Right ventricle myocardium inferior (tissue), 1 donor: ENCODE measurements at places on chromosomes 6 and 20. TPM values are rescaled to one million over a fixed set of nuclear protein-coding genes. Genes with fewer than 3 reads are reported as not detected.

DNA sequence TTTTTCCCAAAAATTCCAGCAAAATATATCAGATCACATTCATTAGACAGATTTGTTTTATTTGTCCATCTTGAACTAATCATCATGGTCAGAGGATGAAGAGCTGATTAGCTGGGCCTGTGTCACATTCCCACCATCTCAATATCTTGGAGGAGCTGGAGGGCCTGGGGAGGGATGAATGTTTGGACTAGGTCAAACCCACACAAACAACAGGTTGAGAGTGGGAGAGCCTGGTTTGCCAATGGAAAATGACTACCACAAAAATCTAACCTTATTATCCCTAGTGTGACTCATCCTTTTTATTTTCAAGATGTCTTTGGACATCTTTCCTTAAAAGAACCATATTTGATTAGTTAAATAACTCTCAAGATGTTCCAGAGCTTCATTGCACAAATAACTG lies 242.4 kb downstream of the OGFRL1 start:
- no peak for DNase-seq

DNA sequence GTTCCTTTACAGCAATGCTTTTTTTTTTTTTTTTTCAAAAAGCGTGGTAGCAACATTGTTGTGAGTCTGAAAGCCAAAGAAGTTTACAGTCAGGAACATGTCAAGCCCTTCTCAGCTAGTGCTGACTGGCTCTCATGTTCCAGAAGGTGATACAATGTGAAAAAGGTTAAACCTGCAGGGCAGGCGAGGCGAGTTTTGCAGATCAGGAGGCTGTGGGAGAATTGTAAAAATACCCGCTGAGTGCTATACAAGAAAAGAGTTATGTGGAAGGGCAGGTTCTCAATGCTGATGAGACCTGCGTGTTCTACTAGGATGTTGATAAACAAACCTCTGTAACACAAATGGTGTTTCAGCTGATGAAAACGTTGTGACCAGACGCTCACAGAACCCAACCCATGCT lies 30.9 kb upstream of the RPP40 start:
- DNase-seq: no peak

- DNase-seq: no peak
Observed at GRCh38 chr6:12033770-12034169, 21.7 kb downstream of the HIVEP1 start.

DNA sequence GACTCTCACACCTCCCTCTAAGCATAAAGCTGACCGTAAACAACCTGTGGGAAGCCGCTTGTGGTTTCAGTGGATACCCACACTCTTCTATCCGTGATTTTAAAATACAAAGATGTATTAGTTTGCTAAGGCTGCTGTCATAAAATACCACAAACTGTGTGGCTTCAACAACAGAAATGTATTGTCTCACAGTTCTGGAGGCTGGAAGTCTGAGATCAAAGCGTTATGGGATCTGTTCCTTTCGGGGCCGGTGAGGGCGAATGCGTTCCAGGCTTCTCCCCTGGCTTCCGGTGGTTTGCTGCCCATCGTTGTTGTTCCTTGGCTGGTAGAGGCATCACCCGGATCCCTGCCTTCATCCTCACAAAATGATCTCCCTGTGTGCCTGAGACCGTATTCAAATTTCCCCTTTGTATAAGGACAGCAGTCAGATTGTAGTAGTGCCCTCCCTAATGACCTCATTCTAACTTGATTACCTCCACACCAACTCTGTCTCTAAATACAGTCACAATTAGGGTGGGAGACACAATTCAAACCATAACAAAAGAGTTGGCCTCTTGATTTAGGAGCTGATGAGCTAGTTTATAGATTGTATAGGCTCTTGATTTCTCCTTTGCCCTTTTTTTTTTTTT lies 210.6 kb upstream of the SOX4 start:
- DNase-seq: no peak

- no peak for DNase-seq
Observed at GRCh38 chr6:12567682-12568081, 148.9 kb upstream of the PHACTR1 start.

DNA sequence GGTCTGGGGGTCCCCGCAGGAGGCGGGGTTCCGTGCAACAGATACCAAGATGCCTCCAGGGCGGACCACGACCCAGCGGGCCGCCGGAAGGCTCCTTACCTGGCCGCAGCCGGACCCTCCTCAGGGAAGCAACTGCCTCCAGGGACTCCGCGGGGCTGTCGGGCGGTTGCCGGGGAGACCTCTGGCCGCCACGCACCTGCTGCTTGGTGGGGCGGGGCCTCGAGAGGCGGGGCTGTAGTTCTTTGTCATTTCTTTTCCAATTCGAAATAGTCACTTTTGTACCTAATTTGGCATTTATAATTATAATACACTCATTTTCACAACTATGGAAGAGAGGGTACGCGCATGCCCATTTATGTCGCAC lies 647 bp downstream of the AK9 start:
- peak; percentile 80 for DNase-seq

DNA sequence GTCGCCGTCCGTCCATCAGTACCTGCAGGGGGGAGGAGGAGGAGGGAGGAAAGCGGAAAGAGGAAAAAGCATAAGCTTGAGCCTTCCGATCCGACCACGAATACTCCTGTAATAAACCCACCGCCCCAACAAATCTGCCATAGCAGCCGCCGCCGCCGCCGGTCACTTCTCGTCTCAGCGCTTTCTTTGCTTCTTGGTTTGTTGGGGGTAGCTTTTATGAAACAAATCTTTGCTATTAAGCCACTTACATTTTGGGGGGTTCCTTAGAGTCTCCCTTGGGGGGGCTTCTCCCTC lies 277 bp downstream of the ADGRB3 start:
- DNase-seq: no peak

DNA sequence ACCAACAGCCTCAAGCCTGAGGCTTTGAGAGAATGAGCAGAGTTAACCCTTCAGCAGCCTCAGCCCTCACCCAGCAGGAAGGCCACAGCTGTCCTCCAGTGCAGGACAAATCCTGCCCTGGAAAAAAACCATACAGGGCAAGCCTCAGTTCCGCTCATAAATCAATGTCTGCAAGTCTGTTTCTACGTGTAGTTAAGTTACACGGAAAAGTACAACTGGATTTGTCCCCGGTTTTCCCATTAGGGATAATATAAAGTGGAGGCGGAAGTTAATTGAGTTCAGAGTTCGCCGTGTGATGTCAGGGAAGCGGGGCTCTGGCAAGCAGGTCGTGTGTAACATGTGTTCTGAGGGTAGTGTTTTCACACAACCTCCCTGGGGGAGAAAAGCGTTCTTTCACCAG lies 44.2 kb upstream of the EYA2 start:
- DNase-seq: no peak

GRCh38 chr20:57672164-57672563 lies 37.7 kb downstream of the PMEPA1 start:
- DNase-seq: peak; percentile 86

GRCh38 chr20:43590392-43591303 lies at the start of gene IFT52:
Gene IFT52 (plus strand): TSS chr20:43590937. CDS start chr20:43594699, 3,762 bp downstream.
- peak; percentile 96 for DNase-seq

GRCh38 chr20:38136421-38137245 lies 28.4 kb downstream of the TGM2 start:
- DNase-seq: no peak

DNA sequence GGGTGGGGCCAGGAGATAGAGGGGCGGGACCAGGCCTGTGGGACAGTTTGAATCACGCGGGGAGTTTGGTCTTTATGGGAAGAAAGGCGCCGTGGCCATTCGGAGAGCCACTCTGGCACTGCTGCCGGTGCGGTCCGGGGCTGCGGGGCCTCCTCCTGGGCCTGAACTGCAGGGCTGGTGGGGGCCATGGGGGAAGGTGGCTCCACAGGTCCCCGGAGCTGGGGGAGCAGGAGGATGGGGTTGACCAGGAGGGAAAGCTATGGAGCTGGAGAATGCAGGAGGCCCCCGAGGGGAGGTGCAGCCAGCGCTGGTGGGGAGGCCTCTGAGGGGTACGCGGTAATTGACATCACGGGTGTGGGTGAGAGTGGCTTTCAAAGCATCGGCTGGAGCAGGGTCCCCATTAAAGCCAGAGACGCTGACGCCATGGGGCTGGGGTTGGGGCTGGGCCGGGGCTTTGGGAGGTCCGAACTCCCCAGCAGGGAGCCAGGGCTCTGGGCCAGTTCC lies 1.8 kb upstream of the BHLHE23 start:
- peak; percentile 40 for DNase-seq

GRCh38 chr20:64158346-64159285 lies 5.6 kb upstream of the MYT1 start:
- DNase-seq: peak; percentile 42

GRCh38 chr6:169885131-169885530 lies 133.7 kb downstream of the ERMARD start:
- DNase-seq: no peak

DNA sequence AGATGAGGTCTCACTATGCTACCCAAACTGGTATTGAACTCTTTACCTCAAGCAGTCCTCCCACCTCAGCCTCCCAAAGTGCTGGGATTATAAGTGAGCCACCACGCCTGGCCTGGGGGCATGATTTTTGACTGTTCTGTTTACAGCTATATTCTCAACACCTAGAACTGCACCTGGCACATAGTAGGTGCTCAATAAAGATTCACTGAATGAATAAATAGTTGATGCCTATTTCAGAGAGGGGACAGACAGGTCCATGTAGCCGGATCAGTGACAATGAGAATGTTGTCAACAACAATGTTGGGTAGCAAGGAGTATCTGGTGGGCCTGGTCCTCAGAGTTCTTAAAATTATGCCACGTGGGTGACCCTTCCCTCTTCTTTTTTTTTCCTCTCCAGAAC lies 8.9 kb downstream of the TRAF3IP2 start:
- DNase-seq: no peak

DNA sequence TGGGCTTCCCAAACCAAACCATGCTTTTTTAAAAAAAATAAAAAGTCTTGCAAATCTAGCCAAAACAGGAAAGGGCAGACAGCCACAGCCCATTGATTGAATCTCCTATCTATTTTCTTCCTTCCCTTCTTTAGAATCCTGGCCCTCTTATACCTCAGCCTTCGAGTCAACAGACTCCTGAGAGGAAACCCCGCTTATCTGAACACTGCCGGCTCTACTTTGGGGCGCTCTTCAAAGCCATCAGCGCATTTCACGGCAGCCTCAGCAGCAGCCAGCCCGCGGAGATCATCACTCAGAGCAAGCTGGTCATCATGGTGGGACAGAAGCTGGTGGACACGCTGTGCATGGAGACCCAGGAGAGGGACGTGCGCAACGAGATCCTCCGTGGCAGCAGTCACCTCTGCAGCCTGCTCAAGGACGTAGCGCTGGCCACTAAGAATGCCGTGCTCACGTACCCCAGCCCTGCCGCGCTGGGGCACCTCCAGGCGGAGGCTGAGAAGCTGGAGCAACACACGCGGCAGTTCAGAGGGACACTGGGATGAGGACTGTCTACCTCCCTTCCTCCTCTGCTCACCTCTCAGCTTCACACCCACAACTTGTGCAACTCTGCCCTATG lies 10.1 kb upstream of the RTF2 start:
- no peak for DNase-seq

GRCh38 chr6:123803504-123804013 lies at the start of gene NKAIN2:
Gene NKAIN2 (plus strand): TSS chr6:123803865.
- DNase-seq: no peak

GRCh38 chr6:139895205-139895793 lies 520.9 kb upstream of the CITED2 start:
- no peak for DNase-seq

DNA sequence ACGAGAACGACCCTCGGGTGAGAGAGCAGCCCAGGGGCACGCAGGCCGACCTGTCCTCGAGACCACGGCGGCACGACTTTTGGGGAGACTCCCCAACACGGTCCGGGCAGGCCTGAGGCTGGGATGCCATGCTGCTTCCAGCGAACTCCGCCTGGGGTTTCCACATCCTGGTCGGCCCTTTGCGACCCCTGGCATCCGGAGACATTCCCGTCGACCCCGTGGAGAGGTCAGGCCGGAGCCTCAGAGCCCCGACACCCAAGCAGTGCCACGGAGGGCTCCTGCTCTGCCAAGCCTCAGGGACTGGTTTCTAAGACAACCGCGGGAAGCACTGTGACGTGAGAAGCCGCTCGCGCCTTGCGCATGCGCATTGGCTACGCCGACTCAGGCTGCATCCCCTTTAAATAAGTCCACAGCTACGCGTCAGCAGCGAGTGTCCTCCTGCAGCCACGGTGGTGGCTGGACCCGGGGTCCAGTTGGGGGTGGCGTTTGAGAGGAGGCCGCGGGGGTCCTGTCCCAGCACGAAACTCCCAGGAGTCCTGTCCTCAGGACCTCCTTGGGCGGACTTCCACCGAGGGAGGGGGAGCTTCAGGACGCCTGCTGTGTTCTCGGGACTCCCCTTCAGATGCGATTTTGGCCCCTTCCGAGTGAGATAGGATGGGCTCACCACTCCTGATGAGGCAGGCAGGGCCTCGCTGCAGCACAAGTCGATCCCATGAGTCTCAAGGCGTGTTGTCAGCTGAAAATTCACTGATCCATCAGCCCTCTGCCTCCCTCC lies 1089.3 kb upstream of the DEFB115 start:
- peak; percentile 71 for DNase-seq

DNA sequence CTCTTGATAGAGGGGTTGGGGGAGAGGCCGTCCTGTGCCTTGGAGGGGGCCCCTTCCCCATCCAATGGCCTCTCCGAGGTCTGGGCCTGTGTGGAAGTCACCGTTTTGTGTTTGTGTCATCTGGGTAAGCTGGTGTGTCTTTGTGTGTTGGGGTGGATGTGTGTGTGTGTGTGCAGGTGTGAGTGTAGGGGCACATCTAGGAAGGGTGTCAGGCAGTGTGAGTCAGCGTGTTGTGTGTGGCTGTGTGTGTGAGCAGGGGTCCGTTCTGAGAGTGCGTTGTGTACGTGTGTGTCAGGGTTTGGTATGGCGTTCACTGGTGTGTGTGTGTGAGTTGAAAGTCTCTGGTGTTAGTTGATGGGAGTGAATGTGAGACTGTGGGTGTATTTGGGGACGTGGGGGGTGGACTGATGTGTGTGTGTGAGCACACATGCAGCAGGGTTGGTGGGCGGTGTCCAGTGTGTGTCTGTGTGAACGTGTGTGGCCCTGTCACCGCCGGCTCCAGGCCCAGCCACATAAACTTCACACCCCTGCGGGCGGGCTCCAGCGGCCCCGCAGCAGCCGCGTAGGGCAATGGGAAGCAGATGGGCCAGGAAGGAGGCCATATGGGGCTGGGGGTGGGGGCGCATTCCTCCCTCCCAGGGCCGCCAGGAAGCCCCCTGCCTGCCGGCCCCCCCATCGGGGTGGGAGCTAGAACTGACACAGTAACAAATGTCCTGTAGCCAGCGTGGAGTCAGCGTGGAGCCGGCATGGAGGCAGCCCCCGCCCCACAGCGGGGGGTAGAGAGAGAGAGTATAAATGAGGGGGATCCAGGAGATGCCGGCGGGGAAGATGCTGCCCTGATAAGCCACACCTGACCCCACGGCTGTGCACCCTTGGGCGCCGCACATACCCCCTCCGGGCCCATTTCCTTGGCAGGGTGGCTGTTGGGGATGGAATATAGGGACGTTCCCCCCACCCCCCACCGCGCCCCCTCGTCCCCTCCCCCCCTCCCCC lies 32.1 kb downstream of the SNAI1 start:
- peak; percentile 63 for DNase-seq

- no peak for DNase-seq
Observed at GRCh38 chr6:16818992-16819626, 57.8 kb upstream of the ATXN1 start.

RFX6 gene
- total RNA-seq: not detected

COX4I2 gene
- total RNA-seq: 7.1 TPM

GLP1R gene
- total RNA-seq: 6.8 TPM

IP6K3 gene
- 47.6 TPM for total RNA-seq

FAM83B gene
- 1.8 TPM for total RNA-seq

RSPH4A gene
- total RNA-seq: not detected

PRR18 gene
- 0.11 TPM for total RNA-seq

PCSK2 gene
- total RNA-seq: 1.3 TPM

GCLC gene
- total RNA-seq: 26.7 TPM

GPX5 gene
- total RNA-seq: not detected

LAMP5 gene
- total RNA-seq: not detected

SRPK1 gene
- total RNA-seq: 18.7 TPM

BTBD3 gene
- 29.1 TPM for total RNA-seq

TNFRSF6B gene
- total RNA-seq: 1.0 TPM

HEY2 gene
- total RNA-seq: 57.5 TPM

TAGAP gene
- 1.7 TPM for total RNA-seq
